ENCODE measurements at places on chromosomes 6 and 20.

- DNase-seq, result no peak
These were observed 37.1 kb downstream of the SLC22A23 start for GRCh38 chr6:3419624-3420272.

- DNase-seq, result no peak
These were observed 461.1 kb downstream of the MMUT start for GRCh38 chr6:49001856-49002541.

DNA sequence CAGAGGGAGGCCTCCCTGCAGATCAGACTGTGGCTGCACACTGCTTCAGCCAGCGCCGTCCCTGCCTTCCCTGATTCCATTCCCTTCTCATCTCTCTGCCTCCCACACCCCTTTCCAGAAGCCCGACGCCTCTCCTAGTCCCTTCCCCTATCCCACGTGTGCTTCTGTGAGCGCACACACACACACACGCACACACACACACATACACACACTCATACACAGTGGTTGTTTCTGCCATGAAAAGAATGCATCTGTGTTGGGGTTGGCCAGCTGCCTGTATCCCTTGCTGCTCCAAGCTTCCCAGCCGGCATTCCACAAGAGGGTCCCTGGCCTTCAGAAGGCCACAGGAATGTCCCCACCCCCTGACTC is 51.7 kb downstream of the MOCS1 start:
- peak; percentile 75 for DNase-seq

GRCh38 chr20:49259284-49259683 is 18.6 kb downstream of the ZNFX1 start:
- no peak for DNase-seq

- no peak for DNase-seq
These were observed 10.8 kb downstream of the HLA-DQB2 start for GRCh38 chr6:32752580-32752979.

Measured in AG08396 (cell line).